ENCODE measurements at places on chromosomes 13 and 19. TPM values are rescaled to one million over a fixed set of nuclear protein-coding genes. Genes with fewer than 3 reads are reported as not detected.

DNA sequence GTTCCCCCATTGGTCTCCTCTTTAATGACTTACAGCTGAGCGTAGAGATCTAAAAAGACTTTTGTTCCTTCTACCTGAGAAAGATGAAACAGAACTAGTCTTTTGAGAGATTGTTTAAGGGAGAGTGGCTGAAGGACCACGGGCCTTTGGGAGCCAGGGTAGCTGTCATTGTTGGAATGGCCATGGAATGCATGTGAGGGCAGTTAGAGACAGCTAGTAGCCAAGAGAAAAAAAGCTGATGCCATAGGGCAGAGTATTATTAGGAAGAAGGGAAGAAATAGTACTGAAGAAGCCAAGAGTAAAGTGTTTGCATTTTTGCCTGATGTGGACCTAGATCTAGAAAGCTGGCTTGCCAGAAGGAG, 5.6 kb downstream of the ZNF507 start:
- DNase-seq: no peak

The CELF5 gene
- not detected for total RNA-seq

DNA sequence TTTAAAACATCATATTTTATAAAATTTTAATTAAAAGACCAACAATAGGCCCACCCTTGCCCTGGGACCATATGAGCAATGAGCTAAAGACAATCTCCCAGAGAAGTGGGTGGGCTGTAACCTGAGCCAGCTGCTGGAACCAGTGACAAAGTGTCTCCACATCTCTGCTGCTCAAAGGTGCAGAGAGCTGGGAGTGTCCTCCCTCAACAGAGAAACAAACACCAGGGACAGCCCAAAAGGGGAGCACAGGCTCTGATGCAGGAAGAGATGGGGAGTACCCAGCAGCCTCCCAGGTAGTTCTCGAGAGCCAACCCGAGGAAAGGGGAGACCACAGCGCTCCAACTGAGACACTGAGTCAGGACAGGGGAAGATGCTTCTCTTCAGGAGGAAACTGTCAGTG, 39.1 kb downstream of the DOCK9 start:
- no peak for DNase-seq

The ICAM4 gene
- total RNA-seq: not detected

DNA sequence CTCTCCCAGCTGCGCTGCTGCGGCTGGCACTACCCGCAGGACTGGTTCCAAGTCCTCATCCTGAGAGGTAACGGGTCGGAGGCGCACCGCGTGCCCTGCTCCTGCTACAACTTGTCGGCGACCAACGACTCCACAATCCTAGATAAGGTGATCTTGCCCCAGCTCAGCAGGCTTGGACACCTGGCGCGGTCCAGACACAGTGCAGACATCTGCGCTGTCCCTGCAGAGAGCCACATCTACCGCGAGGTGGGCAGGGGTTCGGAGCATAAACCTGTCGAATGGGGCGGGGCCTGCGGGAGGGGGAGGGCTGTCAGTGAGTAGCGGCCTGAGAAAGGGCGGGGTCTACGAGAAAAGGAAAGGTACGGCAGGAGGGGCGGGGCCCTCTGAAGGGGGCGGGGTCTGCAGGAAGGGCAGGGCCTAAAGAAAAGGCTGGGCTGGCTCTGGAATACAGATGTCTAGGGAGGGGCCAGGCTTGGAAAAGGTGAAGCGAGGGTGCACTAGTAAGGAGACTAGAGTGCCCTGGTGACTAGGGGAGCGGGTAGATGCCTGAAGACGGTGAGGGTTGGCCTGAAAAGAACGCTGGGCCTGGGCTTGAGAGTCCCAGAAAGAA, 3.6 kb downstream of the CD37 start:
- no peak for DNase-seq

The IL11 gene
- not detected for total RNA-seq

The LACC1 gene
- total RNA-seq: 6.3 TPM

The NLRP4 gene
- total RNA-seq: not detected

The TEX26 gene
- not detected for total RNA-seq

DNA sequence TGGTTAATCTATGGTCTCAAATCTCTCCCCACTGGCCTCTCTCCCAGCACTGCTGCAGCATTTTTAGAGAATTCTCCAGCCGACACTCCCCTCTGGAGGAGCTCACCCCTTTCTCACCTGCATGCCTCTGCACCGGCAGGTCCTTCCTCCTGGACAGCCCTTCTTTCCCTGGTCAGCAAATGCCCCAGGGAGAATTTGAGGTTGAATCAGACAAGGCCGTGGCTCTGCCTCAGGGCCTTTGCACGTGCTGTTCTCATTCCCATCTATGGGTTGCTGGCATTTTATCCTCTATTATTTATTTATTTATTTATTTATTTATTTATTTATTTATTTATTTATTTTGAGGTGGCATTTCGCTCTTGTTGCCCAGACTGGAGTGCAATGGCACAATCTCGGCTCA, 1.4 kb upstream of the DOCK6 start:
- no peak for DNase-seq

DNA sequence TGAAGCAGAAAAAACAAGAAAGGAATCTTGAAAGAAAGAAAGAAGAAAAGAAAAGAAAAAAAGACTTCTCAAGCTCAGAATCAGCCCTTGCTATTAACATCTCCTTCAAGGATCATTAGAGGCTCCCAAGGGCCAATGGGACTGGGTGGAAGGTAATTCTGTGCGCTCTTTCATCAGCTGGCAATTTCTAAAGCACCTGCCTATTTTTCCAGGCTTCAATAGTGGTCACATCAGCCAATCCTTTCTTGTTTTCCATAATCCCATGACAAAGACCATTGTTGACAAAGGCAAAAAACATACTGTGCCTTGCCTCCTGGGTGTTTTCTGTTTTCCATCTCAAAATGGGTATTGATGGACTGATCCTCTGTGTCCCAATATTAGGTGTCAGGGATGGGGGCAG, 88.2 kb upstream of the TSC22D1 start:
- DNase-seq: no peak

Measured in ascending aorta (tissue), 2 donors.